ENCODE measurements at places on chromosomes 3 and 15.

DNA sequence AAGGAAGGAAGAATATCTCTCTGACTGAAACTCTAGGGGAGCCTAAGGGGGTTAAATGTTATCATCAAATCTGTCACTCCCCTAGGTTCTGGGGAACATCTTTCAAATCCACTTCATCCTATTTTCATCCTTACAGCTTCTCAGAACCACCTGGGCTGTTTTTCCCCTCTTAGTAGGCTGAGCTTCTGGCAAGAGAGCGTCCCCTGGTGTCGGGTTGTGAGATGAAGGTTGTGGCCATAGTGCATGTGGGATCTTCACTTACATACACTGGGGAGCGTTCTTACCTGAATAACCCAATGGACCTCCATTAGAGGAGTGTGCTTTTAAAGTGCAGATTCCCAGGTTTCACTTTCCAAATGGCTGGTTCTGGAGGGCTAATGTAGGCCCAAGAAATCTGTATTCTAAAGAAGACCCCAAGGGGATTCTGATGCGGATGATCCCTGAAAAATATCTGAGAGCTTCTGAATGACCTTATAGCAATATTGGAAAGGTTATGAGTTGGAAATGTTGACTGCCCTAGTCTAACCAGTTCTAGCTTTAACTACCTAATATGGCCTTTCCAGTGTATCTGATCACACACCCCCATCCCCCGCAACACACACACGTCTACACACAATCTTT lies 663.7 kb downstream of the AGBL1 start:
- peak; percentile 11 for DNase-seq

DNA sequence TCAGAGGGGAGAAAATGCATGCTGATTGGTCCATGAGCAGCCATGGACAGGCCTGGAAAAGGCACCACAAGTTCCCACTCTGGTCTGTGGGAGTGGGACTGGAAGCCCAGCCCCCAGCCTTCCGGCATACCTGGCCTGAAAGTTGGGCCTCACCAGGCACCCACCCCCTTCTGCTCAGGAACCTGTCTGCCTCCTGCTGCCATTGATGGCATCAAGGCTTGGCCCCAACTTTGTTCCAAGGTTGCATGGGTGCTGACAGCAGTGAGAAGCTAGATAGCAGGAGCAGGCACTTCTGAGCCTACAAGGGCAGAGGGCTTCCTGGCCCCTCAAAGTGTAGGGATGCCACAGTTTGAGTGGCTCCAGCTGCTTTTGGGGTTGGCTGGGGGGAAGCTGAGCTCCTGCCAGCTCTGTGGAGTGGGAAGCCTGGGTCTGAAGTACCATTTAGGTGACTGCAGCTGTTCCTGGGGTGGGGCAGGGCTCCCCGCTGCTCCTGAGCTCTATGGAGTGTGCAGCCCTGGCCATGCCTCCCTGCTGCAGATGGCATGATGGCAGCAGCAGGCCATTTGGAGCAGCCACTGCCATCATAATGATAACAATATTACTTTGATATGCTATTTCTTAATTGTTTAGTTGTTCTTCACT lies 1054.1 kb upstream of the GBE1 start:
- no peak for DNase-seq

- no peak for DNase-seq
Observed at GRCh38 chr3:87132801-87133200, 94.3 kb upstream of the CHMP2B start.

DNA sequence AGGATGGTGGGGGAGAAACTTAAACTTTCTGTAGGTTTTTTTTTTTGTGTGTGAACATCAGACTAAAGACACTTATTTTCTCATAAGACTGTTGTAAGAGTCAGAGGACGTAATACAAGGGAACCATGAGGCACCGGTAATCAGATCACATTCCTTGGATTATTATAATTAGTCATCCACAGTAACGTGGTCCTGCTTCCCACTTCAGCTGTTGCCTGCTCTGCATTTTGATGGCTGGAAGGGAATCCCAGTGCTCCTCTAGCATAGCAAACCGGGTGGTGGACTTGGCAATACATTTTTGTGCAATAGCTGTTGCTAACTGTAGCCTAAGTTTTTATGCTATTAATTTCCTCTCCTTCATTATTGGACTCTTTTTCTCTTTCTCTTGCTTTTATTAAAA lies 294.8 kb downstream of the NR2F2 start:
- DNase-seq = no peak

GRCh38 chr15:39438260-39438659 lies 142.6 kb upstream of the THBS1 start:
- DNase-seq = no peak

DNA sequence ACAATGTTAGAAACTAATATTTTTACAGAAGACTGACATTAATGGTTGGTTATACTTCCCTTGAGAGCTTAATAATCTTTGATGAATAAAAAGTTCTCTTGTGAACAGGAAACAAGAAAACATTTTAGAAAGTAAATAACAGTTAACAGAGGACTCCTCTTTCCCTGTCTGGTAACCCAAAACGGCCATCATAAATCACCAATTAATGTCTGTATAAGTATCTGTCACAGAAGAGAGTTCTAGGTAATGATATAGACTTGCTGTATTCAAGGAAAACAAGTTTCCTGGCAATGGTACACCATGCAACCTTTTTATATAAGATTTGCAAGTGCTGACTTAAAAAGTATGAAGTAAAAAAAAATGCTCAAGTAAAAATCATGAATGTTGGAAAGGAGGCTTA lies 426.7 kb downstream of the SOX2 start:
- no peak for DNase-seq
